ENCODE measurements at places on chromosomes 3 and 15.

DNA sequence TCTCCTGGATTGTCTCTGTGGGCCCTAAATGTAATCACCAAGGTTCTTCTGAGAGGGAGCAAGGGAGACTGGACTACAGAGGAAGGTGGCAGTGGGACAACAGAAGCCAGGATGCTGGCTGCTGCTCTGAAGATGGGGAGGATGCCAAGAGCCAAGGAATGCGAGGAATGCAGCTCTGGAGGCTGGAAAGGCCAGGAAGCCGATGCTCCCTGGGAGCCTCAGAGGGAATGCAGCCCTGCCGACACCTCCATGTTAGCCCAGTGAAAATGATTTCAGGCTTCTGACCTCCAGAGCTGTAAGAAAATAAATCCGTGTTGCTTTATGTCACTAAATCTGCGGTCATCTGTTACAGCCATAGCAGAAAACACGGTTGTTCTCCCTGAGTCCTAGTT, 44.1 kb downstream of the UMPS start:
- DNase-seq = no peak

GRCh38 chr3:27716309-27716708, 5.8 kb downstream of the EOMES start:
- DNase-seq = no peak

GRCh38 chr3:41688595-41689380, 273.1 kb downstream of the ULK4 start:
- no peak for DNase-seq

DNA sequence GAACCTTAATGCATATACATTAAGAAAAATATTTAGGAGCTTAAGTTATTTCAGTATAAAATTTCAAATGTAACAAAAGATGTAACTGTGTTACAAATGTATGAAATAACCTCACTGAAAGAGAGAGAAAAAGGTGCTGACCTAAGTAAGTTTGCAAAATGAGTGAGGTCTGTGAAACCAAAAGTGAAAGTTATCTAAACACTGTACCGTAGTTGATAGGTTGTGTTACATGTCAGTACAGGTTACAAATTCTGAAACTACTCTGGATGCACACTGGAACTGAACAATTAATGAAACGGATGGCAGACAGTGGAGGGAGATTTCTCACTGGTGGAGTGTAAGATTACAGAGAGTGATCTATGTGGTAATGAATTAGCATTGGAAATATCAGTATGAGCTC, 420.7 kb downstream of the ZNF385D start:
- DNase-seq = no peak

DNA sequence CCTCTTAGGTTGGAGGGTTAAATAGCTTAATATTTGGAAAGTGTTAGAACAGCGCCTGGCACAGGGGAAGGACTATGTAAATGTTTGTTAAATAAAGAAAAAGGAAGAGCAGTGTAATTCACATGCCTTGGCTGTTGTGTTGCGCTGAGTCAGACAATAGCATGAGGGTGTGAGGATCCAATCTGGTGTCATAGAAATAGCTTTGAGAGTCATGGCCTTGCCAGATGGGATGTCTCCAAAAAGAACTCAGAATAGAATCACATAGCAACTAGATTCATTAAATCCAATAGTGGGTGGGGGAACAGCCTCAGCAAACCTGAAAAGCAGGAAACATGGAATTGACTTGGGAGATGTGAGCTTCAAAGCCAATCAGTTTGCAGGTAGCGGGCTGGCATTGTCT, 3.9 kb upstream of the RBSN start:
- no peak for DNase-seq

DNA sequence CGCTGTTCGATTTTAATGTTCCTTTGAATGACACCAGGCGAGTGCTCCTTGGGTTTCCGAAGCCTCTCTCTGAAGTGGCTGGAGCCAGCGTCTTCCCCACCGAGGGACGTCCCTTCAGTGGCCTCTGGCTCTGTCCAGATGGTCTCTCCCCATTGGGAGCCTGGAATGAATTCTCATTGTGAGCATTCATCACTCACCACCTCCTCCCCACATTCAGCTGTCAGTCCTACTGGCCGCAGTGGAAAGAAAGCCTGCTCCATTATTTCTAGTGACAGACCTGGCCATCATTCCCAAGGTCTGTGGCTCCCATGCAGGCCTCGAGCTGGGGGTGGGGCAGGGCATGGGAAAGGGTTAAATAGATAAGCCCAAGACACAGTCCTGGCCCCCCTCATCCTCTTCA, 35.2 kb downstream of the ZNF710 start:
- DNase-seq = no peak

- no peak for DNase-seq
Measured at GRCh38 chr3:46406443-46406787, 451 bp downstream of the CCR5AS start.

- no peak for DNase-seq
Measured at GRCh38 chr3:155026999-155027591, 53.0 kb upstream of the MME start.

- no peak for DNase-seq
Measured at GRCh38 chr3:172044833-172045585, 5.6 kb downstream of the FNDC3B start.

DNA sequence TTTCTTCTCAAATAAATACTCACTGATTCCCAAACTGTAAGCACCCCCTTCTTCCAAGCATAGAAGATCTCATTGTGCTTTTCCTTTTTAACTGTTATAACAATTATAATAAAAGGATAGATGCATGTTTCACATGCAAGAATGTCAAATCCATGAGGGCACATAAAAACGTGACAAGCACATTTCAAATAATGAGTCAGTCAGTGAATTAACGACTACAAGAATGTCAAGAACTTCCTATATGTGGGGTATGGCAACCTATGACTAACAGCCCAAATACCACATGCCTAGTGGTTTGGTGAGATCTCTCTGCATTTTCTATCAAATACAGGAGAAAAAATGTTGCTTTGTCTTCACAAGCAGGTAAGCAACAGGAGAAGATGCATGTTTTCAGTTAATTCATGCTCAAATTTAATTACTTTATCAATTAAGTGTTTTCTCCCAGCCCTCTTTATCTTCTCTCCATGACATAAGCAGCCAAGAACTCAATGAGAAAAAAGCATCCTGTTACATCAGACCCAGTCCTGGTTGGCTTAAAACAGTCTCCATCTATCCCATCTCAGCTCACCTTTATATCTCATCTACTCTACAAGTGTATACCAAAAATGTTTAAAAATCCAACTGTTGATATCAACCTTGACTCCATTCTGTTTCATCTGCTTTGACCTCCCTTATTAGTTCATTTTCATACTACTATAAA, 181.5 kb upstream of the LMCD1 start:
- DNase-seq = no peak

DNA sequence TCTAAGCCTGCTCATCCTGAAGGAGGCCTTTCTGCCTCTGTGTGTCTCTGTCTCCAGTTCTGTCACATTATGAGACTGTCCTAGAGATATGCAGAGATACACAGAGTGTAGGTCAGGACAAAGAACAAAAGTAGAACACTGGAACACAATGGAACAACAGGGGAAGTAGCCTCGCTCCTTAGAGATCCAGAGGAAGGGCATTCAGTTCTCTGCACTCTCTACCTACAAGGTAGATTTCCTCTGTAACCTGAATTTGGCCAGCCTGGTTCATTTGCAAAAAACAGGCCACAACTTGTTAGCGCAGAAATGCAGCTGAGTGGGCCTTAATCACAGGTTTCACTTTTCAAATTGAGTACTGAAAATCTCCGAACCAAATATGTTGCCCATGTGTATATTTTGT, 19.4 kb downstream of the NEK10 start:
- DNase-seq = no peak

Measured in activated T-helper 9 cell treated with anti-CD3 and anti-CD28 coated beads, Interleukin-2, amount 50 U/mL, for 16 hours (primary cell).